ENCODE measurements at places on chromosomes 2 and 18. TPM values are rescaled to one million over a fixed set of nuclear protein-coding genes. Genes with fewer than 3 reads are reported as not detected.

The POU3F3 gene
- total RNA-seq = 2.6 TPM

The L3MBTL4 gene
- 2.4 TPM for total RNA-seq

The KCNE4 gene
- 2.4 TPM for total RNA-seq

The ESPNL gene
- not detected for total RNA-seq

The VIL1 gene
- not detected for total RNA-seq

The DPYSL5 gene
- 5.0 TPM for total RNA-seq

The PRKAG3 gene
- total RNA-seq = not detected

The CCDC178 gene
- not detected for total RNA-seq

The KIF5C gene
- 1.7 TPM for total RNA-seq

- DNase-seq = peak; percentile 69
These were observed 27.4 kb upstream of the YES1 start for GRCh38 chr18:839224-840022.

- DNase-seq = no peak
These were observed 42.1 kb downstream of the BCL2L11 start for GRCh38 chr2:111162718-111163331.

DNA sequence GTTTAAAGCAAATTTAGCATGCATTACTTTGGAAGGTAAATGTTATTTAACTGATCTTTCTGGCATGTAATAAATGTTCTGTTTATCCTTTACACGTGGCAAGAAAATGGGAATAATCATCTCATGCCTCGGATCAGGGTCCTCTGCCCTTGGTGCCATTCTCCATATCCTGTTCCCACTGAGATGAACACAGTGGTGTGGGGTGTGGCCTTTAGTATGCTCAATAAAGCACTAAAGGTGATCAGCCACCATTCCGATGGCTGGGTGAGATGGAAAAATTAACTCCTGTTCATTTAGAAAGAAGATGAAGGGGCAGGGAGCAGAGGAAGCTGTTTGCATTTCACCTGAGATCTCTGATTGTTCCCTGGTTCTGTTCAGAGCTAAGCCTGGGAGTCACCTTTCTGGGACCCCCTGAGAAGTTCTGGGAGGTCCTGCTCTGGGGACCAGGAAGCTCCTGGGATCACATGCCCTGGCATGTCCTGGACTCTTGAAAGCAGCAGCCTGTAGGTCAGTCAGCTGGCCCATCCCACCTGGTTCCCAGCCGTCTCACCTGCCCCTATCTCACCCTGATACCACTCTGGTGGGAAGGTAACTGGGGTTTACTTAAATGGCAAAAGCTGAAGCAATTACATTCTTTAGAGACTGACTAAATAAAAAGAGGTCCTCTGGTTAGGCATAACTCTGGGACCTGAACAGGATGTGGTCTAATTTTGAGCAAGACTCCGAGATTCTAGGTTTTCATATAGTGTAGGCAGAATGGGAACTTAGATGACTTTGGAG is 288.9 kb upstream of the EPAS1 start:
- DNase-seq = peak; percentile 48

GRCh38 chr2:181573140-181573736 is 83.7 kb downstream of the CERKL start:
- peak; percentile 21 for DNase-seq

GRCh38 chr2:920999-921398 is 29.6 kb upstream of the SNTG2 start:
- no peak for DNase-seq

- no peak for DNase-seq
These were observed 76.1 kb upstream of the DNMT3A start for GRCh38 chr2:25417715-25418369.

DNA sequence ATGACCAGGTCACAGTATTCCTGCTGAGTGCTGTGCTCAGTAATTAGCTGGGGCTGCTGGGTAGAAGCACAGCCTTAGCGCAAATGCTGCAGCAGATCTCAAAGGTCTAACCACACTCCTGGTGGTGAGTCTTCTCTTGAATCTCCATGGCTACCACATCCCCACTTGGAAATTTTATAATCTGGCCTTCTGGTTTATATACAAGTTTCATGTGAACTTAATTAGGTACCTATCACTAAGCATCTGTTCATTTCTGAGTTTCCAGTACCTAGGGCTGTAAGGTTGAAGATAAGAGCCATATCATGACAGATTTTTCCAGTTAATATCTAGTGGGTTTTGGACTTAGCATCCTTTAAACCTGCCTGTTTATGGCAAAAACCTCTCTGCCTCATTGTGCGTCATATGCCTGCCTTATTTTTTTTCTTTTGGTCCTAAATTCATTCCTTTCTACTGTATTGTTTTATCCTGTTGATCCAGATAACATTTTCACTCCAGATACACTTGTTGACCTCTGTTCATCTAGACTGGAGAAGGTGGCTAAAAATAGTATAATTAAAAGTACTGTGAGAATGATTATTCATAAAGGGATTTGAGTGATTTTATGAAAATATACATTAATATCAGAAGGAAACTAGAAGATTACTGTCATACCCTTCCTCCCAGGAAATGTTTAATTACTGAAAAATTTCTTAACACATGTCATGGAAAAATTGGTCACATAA is 168.4 kb upstream of the THUMPD2 start:
- no peak for DNase-seq

- DNase-seq = no peak
These were observed 38.0 kb upstream of the SNED1 start for GRCh38 chr2:240960309-240960970.

GRCh38 chr2:182827182-182827879 is 39.1 kb downstream of the FRZB start:
- DNase-seq = no peak

- DNase-seq = no peak
These were observed 8.6 kb downstream of the SPR start for GRCh38 chr2:72895759-72896281.
